RWPE1 (cell line): ENCODE measurements at places on chromosomes 7 and 10.

DNA sequence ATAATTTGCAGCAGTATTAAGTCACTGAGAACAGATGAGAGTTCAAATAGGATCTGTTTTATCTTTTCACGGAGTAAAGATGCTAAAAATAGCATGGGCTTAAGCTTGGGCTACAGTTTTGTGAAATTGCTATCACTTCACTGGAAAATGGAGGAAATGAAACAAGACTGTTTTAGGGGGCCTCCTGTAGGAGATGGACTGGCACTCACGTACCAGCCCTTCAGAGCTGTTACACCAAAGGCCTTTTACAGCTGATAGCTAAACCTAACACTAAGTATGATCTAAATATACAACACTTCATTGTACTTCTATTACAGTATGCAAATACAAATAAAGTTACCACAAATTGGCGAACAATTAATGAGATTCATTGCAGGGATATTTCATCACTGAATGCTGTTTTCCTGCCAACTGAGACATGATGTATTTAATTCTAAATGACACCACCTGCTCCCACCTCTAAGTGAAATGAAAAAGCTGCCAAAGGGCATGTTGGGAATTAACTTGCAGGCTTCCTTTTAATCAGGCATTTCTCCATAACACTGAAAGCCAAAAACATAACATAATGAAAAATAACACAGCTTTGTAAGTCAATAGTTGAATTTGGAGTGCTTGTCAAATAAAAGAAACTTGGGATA is 304.5 kb upstream of the LRRN3 start:
- DNase-seq = no peak

DNA sequence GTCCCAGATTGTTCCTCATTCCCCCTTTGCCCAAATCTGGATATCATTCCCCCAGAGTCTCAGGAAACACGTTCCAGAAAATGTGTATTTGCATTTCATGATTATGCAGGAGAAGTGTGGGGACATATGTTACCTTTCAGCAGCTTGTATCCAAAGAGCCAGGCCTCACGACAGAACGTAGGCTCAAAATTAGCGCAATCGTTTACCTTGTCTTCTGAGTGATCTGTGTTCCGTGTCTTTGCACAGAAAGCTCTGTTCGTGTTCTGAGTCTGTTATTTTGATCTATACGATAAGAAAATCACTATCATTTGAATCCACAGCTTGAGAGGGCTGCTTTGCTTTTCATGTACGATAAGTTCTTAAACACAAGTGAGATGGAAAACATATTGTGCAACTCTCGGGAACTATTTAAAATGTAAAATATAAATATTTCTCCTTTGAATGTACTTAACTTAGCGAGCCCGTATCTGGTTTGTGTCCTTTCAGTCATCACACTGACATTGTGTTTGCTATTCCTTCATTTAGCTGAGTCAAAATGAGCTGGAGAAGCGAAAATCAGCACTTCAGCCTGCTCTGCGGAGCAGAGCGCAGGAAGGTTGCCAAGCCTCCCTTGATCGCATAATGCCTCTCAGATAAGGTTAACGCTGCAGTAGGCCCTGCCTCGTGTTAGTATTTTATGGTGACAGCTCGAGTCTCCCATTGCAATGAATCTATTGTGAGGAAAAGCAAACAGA is 80.2 kb upstream of the CACNB2 start:
- no peak for DNase-seq

DNA sequence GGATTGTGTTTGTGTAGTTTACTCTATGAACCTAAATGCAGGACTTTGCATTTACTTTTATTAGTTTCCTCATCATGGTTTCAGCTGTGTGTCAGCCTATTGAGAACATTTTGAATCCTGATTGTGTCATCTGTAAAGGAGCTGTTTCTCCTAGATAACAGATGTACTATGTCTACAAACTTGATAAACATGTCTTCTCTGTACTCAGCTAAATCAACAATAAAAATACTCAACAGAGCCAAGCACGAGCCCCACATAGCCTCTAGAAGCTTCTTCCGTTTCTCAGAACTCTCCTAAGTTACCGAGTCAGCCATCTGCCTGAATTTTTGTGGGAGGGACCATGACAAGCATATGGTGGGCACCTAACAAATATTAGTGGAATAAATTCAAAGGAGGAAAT is 234.7 kb downstream of the SKAP2 start:
- no peak for DNase-seq

GRCh38 chr7:101133621-101134398 is 6.9 kb downstream of the SERPINE1 start:
- DNase-seq = no peak
